GDM1 (cell line): ENCODE measurements at places on chromosomes 2 and 18.

- DNase-seq: no peak
Measured at GRCh38 chr2:217797165-217797564, 205.6 kb downstream of the TNS1 start.

DNA sequence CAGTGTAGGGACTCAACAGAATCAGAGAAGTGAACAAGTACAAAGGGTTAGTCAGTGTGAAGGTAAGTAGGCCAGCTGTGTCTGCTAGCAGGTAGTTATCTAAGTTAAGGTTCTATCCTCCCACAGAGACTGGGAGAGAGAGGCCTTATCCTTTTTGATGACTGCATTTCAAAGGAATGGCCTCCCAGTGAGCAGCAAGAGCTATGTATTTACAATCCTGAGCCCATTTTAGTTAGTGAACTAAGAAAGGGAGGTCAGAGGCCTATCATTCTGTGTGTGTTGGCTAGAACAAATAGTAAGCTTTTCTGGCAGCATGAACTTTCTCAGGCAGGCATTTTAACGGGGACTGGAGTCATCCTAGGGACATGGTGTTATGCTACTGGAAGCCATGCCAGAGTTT lies 182.9 kb downstream of the VWC2L start:
- no peak for DNase-seq

DNA sequence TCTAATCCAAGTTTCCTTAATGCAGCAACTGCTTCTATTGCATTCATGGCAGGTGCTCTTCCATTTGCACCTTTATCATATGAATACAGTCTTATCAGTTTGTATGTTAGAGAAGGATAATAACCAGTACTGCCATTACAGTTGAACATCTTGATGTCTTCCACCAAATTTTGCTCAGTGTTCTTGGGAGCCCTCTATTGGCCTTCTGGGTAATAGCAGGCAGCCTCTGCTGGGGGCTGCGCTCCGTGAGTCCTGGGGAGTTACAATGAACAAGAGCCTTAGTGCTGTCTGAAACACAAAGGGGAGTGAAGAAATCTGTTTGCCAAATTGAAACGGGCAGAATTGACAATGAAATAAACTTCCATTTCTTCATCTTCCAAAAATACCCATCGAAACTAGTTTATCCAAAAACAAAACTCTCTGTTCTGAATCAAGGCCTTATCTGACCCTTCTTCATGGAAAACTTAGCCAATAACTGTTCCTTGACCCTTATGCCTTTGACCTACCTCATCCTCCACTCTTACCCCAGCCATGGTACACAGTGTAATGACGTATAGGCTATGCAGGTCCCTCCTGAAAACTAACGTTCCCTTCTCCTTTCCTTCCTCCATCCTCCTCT lies 79.9 kb downstream of the ALK start:
- peak; percentile 18 for DNase-seq

DNA sequence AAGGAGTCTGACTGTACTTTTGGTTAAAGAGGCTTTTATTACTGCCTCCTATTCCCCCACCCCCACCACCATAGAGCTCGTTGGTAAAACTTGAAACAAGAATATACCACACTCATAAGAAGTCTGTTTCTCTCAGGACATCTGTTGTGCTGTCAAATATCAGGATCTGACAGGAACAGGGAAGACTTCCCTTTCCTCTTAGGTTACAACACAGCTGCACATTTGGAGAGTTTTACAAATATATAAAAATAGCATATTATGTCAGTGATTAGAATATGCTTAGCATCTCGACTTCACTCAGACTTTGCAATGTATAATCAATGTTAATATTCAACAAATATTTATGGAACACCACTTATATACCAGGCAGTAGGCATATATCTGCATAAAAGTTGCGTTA lies 439.6 kb upstream of the REG3G start:
- DNase-seq: no peak

DNA sequence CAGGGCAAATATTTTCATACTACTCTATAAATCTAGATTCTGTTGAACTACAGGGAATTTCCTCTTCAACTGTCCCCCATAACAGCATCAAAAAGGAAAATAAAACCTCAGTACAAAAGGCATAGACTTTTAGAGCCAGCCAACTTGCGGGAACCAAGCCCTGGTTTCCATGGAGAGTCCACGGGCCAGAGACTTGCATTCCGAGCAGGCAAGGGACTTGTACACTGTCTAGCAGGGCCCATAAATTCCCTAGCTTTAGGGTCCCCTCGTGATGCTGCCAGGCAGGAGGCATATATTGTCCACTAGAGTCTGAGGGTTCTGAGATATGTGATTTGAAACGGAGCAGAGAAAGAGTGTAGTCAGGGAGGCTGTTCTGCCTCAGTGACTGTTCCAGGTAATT lies 153.1 kb upstream of the SLC14A2 start:
- DNase-seq: no peak

DNA sequence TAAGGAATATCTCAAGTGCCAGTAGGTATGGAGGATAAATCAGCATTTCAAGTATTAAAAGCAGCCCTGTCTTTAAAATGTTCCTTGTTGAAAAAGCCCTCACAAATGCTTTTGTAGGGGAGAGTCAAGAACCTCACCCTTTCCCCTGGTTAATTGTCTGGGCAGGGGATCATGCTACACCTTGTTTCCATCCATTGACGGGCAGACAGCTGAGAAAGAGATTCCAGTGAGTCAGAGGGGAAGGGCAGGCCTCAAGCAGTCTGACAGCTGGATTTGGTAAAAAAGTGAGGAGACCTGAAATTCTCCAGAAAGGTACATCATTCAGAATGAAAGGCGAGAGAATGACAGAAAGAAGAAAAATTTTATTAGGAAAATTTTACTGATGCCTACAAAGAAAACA lies 203.2 kb upstream of the CYP26B1 start:
- DNase-seq: no peak

- DNase-seq: no peak
Measured at GRCh38 chr2:229173825-229174359, 97.2 kb downstream of the PID1 start.

DNA sequence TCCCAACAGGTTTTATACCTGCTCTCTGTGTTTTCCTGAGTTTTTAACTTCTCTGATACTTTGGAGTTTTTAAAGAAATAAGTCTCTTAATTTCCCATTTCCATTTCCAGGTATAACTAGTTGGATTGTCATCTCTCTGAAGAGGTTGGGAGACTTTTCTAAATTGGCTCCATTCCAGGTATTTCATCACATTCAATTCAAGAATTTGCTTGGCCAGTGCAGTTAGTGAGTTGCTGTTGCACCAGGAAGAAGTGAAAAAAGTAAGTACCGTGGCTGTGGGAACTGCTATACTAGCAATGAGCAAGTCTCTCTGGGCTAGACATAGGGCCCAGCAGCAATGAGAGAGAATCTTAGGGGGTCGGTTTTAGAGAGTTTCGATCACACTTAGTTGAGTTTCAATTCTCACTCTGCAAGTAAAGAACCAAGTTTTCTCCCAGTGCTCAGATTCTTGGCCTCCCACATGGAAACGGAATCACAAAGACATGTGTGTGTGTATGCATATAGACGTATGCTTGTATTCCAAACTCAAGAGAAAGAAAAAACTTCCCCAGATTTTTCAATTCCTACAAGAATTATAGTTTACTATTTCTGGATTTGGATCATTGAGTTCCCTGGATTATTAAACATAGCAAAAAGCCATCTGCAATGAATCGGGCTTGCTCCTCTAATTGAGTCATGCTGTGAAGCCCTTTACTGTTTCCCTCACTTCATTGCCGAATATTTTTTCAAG lies 894.4 kb downstream of the BCL11A start:
- no peak for DNase-seq

DNA sequence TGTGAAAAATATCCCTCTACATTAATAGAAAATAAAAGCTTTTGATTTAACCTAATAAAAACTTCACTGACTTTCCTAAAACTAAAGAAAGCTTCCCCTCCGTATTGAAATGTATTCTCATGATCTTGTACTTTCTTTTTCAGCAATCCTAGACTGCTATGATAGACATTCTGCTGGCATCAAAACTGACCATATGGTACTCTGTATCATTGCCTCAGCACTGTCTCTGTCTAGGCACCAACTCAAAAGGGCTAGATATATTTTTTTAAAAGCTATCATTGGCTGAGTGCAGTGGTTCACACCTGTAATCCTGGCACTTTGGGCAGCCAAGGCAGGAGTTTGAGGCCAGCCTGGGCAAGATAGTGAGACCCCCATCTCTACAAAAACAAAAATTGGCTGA lies 32.9 kb downstream of the CDKL4 start:
- DNase-seq: no peak

DNA sequence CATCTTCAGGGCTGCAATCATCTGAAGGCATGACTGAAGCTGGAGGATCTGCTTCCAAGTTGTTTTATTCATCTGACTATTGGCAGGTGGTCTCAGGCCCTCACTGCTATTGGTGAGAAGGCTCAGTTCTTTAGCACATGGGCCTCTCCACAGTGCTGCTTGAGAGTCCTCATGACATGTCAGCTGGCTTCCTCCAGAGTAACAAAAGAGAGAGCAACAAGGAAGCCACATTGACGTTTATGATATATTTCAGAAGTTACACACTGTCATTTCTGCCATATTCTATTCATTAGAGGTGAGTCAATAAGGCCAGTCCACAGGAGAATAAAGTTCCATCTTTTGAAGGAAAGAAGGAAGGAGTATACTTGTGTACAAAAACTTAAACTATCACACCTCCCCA lies 7.9 kb upstream of the SIGLEC15 start:
- DNase-seq: no peak

DNA sequence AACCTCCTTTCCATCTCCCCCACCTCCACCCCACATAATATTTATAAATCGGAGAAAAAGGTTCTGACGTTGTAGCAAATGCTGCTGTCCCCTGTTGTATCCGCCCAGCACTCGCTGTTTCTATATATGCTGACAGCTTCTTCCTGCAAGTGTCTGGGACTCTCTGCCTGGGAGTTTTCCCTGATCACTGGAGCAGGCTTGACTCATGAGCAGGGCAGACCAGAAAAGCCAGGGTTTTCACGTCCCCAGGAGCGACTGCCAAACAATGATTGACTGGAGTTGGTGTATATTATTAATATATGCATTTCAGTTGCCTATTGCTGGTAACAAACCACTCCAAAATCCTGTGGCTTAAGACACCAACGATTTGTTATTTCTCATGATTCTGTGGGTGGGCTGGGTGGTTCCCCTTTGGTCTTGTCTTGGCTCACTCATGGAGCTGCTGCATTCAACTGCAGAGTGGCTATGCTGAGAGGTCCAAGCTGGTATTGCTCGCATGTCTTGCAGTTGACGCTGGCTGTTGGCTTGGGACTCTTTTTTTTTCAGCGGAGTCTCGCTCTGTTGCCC lies 21.2 kb upstream of the ASXL2 start:
- no peak for DNase-seq

DNA sequence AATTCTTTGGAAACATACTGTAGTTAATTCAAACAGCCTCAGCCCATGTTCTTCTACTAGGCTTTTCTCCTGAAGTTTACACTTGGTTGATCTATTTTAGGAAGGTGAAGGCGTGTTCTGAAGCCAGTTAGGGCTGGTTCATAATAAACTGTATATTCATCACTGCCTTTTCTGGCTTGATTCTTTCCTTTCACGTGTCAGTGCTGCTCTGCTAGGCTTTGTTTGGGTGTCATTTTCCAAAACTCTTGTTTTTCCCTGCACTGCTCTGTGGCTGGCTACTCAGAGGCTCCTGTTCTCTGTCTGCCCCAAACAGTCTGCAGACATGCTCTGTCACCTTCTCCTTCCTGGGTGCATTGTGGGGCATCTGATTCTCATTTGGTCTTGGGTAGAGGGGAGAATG lies 136.1 kb downstream of the PARD3B start:
- DNase-seq: no peak

DNA sequence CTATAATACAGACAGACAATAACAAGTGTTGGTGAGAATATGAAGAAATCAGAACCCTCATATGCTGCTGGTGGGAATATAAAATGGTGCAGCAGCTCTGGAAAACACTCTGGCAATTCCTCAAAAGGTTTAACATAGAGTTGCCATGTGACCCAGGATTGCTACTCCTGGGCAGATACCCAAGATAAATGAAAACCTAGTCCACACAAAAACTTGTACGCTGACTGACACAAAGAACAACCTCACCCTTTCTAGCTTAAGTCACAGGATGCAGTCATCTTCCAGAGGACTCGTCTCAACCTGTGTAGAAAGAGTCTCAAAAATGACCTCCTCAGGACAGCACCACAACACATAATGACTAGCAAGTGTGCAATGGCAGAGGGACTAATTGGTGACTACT lies 71.6 kb upstream of the ACAA2 start:
- no peak for DNase-seq

- no peak for DNase-seq
Measured at GRCh38 chr2:43217228-43218154, 8.9 kb downstream of the ZFP36L2 start.
